ENCODE measurements at places on chromosomes 13 and 19.

GRCh38 chr19:48859711-48860572 is 8.5 kb downstream of the PLEKHA4 start:
- DNase-seq = no peak

DNA sequence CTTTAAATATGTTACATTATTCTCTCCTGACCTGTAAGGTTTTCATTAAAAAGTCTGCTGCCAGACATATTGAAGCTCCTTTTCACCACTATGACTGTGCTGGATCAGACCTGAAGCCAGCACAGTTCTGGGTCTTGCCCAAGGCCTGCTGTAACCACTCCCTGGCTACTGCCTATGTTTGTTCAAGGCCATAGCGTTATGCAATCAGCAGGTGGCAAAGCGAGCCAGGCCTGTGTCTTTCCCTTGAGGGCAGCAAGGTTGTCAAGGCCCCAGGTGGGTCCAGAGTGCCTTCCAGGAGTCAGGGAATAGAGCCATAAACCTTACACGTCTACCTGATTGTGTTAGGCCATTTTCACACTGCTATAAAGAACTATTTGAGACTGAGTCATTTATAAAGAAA is 496.8 kb upstream of the PCDH9 start:
- no peak for DNase-seq

DNA sequence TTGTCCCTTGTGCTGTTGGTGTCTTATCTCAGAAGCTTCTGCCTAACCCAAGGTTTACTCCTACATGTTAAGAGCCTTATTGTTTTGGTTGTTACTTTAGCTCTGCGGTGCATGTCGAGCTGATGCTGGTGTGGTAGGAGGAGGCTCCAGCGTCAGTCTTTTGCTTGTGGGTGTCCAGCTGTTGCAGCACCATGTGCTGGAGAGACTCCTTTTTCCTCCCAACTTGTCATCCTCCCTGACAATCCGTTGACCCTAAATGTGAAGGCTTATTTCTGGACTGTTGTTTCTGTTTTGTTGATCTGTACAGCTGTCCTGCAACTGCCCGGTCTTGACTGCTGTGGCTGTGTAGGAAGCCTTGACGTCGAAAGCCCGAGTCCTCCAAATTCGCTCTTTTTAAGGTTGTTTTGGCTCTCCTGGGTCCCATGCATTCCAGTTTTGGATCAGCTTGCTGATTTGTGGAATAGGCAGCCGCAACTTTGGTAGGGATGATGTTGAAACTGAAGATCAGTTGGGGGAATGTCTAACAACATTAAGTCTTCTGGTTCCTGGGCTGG is 15.3 kb downstream of the NAXD start:
- DNase-seq = no peak

DNA sequence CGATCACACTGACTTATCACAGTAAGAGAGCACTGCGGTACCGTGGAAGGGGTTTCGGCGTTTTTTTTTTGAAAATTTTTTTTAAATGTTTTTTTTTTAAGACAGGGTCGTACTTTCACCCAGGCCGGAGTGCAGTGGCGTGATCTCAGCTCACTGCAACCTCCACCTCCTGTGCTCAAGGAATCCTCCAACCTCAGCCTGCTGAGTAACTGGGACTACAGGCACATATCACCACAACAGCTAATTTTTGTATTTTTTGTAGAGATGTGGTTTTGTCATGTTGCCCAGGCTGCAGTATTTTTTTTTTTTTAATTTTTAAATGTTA is 19.0 kb downstream of the LTBP4 start:
- DNase-seq = no peak

GRCh38 chr19:1273263-1274041 is 1.9 kb upstream of the FAM174C start:
- peak; percentile 37 for DNase-seq

DNA sequence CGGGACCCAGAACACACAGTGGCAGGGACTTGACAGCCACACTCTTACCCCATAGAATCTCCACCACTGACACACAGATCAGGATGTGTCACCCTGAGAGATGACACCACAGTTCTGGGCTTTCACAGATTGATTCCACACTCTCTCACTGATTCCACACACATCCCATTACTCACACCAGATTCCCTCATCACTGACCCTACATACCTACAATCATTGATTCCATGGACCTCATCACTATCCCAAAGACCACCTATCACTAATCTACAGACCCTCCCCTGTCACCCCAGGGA is 57.6 kb upstream of the ZNF527 start:
- peak; percentile 46 for DNase-seq

DNA sequence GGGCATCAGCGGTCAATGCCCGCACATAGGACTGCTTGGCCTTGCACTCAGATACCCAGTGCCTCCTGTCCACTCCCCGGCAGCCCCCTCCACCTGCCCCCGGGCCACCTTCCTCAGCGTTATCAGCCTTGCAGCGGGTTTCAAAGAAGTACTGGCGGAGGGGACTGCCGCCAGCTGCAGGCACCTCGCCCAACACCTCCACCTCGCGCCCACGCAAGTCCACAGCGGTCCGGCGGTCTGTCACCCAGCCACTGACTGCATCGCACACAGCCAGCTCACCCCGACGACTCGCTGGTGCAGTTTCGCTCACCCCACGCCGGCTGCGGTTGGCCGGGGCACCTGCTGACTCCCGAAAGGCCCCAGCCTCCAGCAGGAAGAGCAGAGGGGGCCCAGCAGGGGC is 3.2 kb downstream of the NTF4 start:
- no peak for DNase-seq
